T-helper 1 cell (primary cell): ENCODE measurements at places on chromosomes 5 and 9.

DNA sequence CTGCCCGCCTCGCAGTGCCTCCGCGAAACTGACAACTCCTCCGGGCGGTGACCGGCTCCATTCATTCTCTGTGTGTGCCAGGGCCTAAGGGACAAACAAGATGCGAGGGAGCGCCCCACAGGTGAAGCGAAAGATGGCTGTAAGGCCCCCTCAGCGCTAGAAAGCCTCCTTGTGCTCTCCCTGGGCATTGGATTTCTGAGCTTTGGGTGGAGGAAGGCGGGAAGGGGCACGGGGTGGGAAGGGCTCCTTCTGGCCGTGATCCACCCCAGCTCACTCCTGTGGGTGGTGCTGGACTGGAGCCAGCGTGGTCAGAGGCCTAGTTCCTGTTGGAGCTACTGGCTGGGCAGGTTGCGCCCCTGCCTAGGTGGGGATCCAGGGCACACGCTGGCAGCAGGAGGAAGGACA lies 943 bp downstream of the GALNT12 start:
- DNase-seq = no peak

- no peak for DNase-seq
These were observed 391.1 kb downstream of the ARHGEF28 start for GRCh38 chr5:74017112-74017511.

- DNase-seq = no peak
These were observed 74.7 kb upstream of the COL5A1 start for GRCh38 chr9:134566936-134567335.

GRCh38 chr5:36619012-36619635 lies 12.7 kb downstream of the SLC1A3 start:
- DNase-seq = no peak

GRCh38 chr9:8857926-8858595 lies 1058.5 kb upstream of the DMAC1 start:
- peak; percentile 0 for DNase-seq

DNA sequence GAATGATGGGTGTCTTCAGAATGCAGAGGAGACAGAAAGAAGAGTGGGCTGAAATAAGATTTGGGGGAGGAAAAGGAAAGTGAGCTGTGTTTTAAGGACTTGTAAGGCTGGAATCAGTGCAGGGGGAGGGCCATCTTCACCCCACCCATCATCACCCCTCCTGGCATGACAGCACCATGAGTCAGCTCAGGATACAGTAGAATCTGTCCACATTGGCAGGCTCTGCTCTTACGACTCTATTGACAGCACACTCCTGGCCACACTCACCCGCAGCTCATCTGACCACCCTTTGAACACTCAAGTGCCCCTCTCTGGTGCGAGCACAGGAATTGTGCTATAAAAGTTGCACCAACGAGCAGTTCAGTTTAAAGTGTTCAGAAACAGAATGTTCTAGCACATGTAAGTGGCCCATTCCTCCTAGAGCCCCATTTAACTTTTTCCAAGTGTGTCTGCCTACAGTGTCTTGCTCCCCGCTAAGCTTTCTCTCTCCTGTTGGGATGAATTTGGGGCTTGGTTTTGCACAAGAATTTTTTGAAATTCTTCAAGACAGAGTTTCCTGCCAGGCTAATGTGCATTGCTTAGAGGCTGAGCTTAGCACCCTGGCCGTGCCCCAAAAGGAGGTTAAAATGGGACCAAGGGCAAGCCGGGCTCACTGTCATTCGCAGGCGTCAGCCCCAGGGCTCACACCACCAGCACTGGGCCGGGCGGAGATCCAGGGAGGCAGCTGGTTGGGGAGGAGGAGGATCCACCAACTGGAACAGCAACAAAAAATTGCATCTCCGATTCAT lies 12.0 kb downstream of the ADRA1B start:
- no peak for DNase-seq

- no peak for DNase-seq
These were observed 8.1 kb downstream of the PRDM12 start for GRCh38 chr9:130672466-130672865.

DNA sequence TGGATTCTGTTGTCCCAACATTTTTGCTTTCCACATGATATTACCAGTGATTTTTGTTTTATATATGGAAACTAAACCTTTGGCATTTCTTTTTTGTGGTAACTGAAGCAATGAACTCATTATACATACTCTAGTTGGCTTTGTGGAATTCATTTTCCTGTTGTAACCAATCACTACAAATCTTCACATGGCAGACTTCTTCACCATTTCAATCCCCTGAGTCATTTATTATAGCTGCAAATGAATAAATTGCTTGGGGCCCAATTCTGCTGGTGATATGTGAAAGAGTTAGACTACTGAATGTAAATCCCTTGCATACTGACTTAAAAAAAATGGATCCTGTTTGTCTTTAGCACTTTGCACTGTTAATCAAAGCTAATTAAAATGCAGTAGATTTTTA lies 1709.6 kb upstream of the WWC1 start:
- DNase-seq = no peak

DNA sequence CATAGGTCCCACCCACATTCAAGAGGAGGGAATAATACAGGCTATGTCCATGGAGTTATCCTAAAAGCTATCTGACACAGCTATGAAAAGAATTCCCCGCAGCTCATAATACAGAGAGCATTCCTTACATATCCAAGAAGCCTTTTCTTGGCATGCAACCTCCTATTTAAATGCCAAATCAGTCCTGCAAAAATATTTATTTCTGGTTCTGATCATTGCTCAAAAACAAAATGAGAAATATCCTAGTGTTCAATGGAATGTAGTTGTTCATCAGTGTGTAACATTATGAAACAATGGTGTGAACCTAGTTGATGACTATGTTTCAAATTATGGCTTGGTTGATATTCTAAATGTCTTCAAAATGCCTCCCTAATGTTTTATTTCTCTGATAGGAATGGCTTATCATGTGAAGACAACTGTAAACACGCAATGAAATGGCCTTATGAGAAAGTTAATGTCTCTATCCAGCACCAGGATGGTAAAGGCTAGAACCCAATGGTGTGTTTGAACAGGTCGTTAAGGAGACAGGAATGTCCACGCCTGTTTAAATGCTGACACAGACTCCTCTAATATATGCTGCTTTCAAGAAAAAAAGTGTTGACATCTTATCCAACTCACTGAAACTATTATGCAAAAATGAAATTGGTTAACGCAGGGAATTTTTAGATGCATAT lies 126.7 kb upstream of the CDH6 start:
- DNase-seq = no peak
